Activated CD4-positive, alpha-beta memory T cell treated with anti-CD3 and anti-CD28 coated beads, Interleukin-2, amount 10 ng/mL, durations not matched to agents 7 days and 5 days (primary cell): ENCODE measurements at places on chromosomes 2 and 18.

DNA sequence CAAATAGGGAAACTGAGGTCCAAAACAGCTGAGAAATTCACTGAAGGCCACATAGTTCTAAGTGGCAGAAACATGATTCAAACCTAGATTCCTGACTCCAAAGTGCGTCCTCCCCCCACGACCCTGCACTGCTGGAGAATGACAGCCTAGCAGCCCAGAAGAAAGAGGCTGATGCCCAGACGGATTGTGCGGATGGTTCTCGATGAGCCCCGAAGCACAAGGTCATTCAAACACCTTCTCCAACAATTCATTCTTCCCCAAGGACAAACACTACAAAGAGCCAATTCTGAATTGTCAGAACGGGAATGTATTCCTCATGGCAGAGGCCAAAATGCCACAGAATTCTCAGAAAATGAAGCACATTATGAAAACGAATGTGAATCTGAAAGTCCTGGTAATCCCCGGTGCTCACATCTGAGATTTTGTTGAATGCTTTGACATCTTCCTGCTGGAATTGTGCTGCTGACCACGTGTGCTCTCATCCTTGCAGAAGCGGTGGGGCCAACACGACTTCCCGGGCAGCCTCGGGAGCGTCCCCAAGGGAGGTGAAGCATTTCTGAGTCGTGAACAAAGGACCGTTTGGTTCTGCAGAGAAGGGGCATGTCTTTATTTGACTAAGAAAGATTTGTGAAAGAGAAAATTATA is 337.0 kb downstream of the EIPR1 start:
- no peak for DNase-seq

- DNase-seq = no peak
Observed at GRCh38 chr2:225113371-225114015, 71.2 kb upstream of the DOCK10 start.

GRCh38 chr2:647691-648231 is 29.4 kb downstream of the TMEM18 start:
- no peak for DNase-seq

DNA sequence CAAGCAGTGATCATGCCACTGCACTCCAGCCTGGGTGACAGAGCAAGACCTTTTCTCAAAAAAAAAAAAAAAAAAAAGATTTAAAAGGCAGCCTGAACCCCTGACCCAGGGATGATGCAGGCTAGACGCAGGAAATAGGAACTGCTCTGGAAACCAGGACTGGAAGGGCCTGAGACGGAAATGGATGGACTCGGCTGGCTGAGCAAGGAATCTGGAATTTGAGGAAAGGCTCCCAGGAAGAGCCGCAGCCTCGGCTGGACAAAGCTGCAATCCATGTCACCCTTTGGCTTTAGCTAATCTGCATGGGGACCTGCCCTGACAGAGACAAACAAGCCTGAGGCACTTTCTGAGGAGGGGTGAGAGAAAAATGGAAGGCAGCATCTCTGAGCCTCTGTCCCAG is 55.0 kb upstream of the DAPL1 start:
- DNase-seq = no peak

DNA sequence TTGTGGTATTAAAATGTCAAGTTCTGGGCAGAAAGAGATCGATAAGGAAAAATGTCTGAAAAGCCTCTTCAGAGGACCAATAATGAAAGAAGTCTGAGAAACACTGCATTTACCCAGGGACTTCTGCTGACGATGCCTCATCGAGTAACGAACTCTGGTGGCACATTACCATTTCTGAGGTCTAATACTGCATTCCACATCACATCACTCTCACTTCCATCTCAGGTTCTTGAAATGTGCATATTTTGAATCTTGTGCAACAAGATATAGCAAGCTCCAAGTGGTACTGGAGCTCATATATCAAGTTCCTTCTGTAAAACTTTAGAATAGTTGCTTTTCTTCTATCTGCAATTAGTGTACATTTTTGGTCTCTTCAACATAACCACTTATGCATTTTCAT is 619.1 kb upstream of the DDX18 start:
- no peak for DNase-seq

DNA sequence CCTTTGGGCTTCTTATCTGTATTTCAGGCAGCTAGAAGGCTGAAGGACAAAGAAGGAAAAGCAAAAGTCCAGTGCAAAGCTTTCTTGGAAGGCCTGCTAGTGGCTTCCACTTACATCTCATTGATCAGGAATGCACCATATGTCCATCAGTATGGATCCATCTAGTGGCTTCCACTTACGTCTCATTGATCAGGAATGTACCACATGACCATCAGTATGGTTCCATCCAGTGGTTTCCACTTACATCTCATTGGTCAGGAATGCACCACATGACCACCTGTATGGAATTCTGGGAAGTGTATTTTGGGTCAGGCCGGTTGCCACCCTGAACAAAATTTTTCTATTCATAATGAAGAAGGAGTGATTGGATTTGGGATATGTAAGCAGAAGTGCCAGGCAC is 70.6 kb downstream of the LYPD6 start:
- no peak for DNase-seq

GRCh38 chr2:85178154-85178553 is 45.0 kb downstream of the TCF7L1 start:
- no peak for DNase-seq

DNA sequence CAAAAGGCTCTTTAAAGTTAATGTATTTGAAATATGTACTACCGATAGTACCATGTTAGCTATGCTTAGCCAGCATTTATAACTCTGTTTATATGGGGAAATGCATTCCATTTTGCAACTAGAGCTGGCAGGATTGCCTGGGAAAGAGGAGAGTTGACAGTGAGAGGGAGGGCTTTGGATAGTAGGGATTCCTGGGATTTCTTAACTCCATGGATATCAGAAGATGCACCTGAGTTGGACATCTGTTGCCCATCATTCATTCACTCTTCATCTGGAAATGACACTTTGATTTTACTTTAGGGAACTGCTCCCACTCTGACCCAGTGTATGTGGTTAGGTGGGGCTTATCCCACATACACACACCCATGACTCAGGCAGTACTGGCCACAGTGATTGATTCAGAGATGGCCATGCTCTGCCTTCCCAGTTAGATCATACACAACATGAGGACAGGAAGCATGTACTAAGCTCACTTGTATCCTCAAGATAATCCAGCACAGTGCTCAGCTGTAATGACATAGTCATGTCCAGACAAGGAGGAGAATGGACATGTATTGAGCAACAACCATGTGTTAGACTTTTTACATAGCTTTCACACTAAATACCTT is 248.8 kb downstream of the MREG start:
- no peak for DNase-seq

GRCh38 chr2:205835923-205836322 is 153.6 kb downstream of the NRP2 start:
- no peak for DNase-seq

DNA sequence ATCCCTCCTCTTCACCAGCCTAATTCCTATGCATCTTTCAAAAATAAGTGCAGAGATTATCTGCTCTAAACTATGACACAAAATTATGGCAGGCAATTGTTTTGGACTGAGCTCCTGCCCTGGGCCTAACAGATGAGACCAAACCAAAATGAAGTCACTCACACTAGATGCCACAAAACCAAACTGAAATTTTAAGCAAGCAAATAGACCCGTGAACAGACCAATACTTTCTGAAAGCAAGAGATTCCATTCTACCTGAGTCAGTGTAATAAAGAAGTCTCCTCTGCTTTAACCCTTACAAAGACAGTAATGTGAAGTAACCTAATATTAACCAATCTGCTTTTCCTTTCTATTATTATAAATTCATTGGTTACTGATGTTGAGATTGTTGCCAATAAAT is 84.3 kb downstream of the RIT2 start:
- no peak for DNase-seq

- no peak for DNase-seq
Observed at GRCh38 chr2:81328968-81329367, 1024.4 kb upstream of the LRRTM1 start.

GRCh38 chr18:74897971-74898657 is 300.4 kb downstream of the ZNF407 start:
- no peak for DNase-seq

DNA sequence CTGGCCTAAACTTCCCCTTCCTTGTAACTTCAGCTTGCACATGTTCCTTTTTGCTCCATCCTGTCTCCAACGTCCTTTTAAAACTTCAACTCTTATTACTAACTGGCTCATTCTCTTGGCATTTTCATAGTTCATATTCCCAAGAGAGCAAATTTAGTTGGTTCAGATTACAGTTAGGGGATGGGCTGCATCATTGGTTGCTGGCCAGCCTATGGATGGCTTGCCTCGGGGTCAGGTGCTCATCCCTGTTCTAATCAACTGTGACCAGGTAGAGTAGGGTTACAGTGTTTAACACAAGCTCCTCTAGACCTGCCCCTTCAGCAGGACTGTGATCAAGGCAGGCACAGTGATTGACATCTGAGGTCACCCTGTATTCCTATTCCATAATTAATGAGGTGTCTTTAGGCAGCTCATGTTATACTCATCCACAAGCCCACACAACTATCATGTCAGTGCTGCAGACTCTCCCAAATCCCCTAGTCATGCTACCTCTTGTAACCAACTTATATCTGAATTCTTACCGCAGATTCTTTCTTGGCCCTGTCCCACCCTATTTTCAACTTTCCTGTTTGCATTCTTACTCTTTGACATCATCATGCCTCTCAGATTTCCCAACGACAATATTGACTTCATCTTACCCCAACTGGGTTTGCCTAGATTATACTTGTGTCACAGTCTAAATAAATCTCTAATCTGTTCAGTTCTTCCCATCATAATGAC is 293.3 kb downstream of the MTX2 start:
- no peak for DNase-seq

GRCh38 chr2:202822411-202822810 is 49.2 kb downstream of the ICA1L start:
- no peak for DNase-seq

DNA sequence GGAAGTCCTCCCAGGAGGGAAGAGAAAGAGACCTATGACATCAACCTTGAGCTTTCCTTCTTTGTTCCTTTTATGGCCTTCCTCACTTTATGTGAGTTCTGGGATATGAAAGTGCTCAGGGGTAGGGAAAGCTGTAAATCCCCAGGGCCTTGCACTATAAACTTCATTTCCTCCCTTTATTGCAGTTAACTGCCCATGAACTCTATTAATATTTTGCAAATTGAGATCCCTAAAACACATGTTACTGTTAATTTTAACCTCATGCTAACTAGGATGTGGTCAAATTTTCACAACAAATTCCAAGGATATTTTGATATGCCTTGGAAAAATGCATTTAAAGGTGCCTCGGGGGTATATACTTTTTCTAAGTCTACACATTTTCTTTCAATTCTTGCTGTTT is 359.9 kb downstream of the OSR1 start:
- DNase-seq = no peak

GRCh38 chr2:241569831-241570281 is 11.3 kb downstream of the BOK start:
- no peak for DNase-seq

DNA sequence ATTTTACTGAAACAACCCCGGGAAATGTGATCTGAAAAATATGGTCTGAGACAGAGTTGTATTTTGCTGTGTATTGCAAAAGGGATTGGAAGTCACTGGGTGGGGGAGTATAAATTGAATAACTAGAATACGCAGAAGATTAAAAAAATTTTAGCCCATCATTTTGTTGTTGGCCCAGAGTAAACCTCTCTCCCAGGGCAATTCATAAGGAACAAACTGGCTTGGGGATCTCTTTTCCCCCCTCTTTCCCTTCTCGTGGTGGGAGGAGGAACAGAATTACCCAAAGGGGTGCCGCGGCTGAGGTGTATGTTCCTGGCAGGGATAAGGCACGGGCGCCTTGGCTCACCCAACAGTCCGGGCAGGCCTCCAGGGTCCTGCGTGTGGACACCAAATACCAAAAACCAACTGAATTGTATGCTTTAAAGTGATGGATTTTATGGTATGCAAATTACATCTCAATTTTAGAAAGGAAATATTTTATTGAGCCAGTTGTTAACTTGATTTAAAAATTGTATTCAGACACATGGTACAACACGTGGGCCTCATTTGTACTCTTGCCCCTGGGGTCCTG is 121.2 kb upstream of the SPRED2 start:
- DNase-seq = no peak

- DNase-seq = no peak
Observed at GRCh38 chr2:5164776-5165525, 527.2 kb upstream of the SOX11 start.

GRCh38 chr2:221073326-221074049 is 498.6 kb downstream of the EPHA4 start:
- no peak for DNase-seq

GRCh38 chr2:216905649-216906329 is 45.9 kb upstream of the TNP1 start:
- no peak for DNase-seq

GRCh38 chr2:124822516-124822915 is 797.4 kb downstream of the CNTNAP5 start:
- no peak for DNase-seq

DNA sequence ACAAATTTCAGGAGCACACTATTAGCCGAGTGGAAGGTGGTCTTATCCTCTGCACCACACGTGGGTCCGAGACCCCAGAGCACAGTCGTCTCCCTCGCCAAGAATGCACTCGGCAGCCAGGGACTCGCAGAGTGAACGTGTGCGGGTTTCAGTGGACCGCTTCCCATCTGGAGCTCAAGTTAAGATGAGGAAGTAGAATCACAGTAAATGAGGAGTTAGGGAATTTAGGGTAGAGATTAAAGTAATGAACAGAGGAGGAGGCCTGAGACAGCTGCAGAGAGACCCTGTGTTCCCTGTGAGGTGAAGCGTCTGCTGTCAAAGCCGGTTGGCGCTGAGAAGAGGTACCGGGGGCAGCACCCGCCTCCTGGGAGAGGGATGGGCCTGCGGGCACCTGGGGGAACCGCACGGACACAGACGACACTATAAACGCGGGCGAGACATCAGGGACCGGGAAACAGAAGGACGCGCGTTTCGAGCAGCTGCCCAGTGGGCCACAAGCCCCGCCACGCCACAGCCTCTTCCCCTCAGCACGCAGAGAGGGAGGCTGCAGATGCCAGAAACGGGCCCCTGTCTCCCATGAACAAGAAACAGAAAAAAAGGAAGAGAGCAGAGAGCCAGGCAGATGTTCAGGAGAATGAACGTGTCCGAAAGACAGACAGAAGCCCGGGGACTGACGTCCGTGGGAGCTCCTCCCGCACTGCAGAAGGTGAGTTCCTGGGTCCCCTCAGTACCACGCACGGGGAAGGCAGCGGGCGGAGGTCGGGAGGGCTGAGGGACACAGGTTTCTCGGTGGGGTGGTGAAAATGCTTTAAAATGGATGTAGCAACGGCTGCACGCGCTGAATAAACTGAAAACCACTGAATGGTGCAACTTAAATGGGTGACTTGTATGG is 5.4 kb upstream of the KCNG2 start:
- no peak for DNase-seq
